ENCODE measurements at places on chromosomes 3 and 15.

DNA sequence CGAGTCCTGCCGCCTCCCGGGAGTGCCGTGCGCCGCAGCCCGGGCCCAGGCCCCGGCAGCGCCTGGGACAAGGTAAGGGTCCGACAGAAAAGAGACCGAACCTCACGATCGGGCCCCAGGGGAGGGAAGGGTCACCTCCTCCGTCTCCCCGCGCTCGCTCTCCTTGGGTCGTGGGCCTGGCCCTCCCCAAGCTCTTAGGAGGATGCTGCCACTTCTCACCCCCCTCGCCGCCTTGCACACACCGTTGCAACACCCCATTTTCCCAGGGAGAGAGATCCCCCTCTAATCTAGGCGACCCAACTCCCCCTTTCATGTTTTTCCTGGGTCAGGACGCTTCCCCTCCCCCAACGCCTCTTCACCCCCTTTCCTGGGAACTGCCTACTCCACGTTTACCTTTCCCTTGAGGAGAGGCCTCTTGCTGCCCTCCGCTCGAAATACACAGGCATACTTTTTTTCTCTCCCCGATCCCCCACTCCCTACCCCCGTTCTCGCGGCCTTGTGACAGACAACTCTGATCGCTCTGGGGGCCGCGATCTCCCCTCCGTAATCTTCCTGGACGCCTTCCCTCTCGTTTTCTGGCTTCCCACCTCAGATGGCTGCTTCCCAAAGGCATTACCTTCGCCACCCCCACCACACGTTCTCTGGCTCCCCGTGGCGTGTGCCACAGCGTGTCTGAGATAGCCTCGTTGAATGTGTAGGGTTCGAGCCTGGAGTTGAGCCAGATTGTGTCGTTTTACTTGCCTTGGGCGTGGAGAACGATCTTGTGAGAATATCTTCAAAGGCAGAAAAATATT lies 688 bp downstream of the SETD5 start:
- peak; percentile 39 for DNase-seq

DNA sequence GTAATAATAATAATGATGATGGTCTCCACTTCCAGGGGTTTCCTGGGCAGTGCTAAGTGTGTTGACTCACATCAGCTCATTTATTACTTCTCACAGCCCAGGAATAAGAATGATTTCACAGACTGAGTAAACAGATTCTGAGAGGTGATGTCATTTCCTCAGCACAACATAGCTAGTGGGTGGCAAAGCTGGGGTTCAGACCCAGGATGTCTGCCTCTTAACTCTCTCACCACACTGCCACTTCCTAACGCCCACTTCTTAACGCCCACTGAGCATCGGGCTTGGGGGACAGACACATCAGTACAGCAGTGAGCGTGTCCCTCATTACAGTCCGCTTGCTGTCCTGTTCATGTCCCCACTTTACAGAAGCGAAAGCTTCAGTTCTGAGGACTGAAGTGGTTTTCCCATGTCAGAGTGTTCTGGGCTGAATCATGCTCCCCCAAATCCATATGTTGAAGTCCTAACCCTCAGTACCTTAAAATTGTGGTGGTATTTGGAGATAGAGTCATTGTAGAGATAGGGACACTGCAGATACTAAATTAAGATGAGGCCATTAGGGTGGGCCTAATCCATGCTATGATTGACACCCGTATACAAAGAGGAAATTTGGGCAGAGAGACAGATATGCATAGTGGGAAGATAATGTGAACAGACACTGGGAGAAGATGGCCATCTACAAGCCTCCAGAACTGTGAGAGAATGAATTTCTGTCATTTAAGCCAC lies 68.0 kb downstream of the ATP2B2 start:
- no peak for DNase-seq

- no peak for DNase-seq
Measured at GRCh38 chr3:79632842-79633241, 135.0 kb downstream of the ROBO1 start.

- no peak for DNase-seq
Measured at GRCh38 chr15:41965441-41966413, 6.6 kb downstream of the EHD4 start.

DNA sequence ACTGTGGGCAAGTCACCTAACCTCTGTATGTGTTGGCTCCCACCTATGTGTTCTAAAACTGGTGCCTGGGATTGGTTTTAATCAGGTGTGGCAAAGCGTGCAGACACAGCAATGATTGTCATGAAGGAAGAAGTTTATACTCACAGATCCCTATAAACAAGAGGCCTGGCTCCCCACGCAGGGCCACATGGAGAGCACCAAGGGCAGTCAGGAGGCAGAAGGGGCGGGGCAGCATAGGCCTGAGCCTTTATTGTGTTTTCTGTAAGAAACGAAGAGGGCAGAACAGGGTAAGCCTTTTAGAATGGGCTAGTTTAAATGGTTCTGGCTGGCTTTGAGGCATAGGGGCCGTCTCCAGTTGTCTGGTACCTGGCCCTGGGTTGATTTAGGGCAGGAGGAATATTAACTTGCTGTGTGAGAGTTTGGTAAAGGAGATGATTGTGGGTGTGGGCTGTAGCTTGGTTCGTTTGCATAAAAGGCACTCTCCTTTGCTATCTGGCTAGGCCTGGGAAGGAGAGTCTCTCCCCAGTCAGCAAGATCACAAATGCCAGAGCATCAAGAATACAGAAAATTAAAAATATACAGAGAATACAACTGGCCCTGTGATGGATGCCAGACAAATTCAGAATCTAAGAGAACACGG lies 2.2 kb upstream of the FBXW12 start:
- no peak for DNase-seq

GRCh38 chr15:59814409-59814808 lies 125.3 kb upstream of the BNIP2 start:
- DNase-seq, result no peak

DNA sequence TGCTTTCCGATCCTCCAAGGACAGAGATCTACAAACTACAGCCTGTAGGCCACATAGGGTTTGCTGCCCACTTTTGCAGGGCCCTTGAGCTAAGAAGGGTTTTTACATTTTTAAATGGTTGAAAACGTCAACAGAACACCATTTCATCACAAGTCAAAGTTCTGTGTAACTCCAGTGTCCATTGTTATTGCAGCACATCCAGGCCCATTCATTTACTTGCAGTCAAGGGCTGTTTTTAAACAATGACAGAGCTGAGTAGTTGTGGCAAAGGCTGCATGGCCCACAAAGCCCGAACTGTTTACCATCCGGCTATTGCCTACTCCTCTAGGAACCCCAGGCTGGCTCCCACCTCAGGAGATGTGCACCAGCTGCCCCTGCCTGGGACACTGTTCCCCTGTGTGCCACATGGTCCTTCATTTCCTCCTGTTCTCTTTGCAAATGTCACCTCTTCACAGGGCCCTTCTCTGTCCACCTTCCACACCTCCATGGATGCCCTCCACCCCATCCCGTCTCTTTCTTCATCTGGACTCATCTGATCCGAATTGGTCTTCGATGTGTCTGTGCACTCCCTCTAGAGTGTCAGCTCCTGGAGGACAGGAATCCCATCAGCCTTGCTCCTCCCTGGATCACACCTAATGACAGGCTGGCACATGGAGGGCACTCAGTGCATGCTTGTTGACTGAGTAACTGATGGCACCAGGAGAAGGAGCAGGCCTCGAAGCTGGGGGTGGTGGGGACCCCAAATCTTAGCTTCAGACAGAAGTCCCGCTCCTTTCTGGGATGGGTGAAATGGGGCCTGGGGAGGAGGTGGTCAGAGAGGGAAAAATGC lies 69.5 kb upstream of the IQSEC1 start:
- DNase-seq, result no peak

- DNase-seq, result no peak
Measured at GRCh38 chr3:57074135-57074534, 13.7 kb downstream of the SPATA12 start.

DNA sequence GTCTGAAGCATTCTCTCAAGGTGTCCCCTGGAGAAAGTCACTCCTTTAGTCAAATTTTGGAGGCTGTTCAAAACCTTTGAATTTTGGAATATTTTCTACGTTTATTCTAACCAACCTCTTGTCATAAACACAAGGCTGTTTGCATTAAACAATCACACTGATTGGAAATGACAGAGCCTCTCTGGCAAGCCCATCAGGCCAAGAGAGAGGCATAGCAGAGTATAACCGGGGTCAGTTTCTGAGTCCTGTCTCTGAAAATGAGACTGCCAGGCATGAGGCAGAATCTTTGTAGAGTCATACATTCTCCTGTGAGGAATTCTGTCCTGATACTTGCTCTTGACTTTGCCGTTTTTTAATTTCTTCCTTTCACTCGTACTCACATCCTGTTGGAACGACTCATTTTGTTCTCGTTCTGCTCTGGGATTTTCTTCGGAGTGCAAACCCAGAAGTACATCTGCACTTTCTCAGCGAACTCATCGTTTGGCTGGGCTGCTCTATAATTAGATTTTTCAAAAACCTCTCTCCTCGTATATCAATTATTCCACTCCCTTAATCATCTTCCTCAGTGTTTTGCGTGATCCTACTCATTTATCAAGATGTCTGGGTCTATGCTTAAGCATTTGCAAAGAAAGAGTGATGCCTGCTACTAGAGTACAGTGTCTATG lies 114.2 kb downstream of the AGBL1 start:
- no peak for DNase-seq

- no peak for DNase-seq
Measured at GRCh38 chr15:48498828-48499227, 146.7 kb downstream of the FBN1 start.

DNA sequence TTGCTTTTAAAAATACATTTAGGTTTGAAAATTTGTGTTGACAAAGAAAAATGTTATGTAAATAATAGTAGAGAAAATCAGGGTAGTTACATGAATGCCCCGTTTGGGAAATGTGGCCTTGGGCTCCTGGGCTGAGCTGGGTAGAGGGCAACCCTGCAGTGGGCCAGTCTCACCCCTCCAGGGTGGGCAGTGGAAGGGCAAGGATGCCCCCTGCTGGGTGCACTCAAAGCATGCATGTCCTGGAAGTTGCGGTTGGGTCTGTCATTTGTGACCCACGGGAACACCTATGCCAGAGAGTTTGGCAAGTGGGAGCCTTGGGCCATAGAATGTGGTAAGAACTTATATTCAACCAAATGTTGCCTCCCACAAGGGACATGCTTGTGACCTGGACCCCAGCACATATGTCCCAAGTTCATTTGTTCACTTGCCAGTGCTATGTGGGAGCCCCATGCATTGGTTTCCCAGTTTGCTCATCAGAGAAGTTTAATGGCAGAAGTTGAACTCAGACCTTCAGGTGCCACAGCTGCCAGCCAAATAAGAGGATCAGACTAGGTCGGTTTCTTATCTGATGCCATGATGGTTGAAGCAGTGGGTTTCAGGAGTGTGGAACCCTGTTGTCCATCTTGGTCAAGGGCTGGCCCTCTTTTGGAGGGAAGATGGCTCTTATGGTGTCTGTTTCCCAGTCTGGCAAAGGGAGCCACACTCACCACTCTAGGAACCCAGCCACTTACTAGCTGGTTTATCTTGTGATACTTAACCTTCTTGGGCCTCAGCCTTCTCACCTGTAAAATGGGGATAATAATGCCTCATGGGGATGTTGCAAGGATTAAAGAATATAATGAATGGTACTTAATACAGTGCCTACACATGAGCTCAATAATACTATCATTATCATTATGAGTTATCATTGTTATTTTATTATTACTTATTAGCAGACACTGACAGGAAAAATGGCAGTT lies 2.5 kb upstream of the PLCB2 start:
- DNase-seq, result no peak

DNA sequence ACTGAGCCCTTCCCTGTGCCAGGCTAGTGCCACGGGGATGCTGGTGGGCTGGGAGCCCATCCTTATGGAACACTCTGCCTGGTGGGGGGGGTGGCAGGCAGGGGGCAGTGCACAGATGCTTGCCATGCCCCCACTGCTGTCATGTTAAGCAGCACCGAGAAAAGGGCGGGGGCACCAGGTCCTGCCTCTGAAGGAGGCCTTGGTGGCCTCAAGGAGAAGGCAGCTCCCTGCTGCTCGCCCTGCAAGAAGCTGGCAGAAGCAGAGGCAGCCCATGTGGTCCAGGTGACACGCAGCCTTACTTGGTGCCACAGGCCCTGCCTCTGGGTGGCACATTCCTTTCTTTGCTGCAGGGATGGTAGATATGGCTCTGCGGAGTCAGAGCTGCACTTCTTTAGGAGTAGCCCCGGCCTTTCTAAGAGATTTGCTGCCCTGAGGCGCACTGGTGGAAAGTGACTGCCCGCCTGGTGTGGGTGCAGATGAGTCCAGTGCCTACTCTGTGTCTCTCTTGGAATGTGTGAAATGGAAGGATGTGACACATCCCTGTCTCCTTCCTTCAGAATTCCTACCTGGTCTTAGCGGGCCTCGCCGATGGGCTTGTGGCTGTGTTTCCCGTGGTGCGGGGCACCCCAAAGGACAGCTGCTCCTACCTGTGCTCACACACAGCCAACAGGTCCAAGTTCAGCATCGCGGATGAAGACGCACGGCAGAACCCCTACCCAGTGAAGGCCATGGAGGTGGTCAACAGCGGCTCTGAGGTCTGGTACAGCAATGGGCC lies 145.8 kb downstream of the LRRK1 start:
- no peak for DNase-seq

- DNase-seq, result no peak
Measured at GRCh38 chr3:17515445-17516234, 226.8 kb downstream of the TBC1D5 start.

DNA sequence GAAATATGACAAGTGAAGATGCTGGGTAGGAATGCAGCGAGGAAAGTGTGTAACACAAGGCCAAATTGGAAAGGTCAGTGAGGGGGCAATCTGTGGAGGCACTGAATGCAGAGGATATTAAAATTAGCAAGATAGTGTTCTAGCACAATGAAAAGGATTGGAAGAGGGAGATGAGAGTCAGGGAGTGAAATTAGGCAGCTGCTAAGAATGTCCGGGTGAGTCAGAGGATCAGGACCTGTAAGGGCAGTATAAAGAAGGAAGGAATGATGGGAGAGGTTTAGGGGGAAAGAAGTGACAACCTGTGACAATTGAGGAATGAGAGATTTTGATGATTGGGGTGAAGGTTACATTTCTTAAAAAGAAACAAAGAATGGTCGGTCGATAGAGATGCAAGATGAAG lies 103.5 kb downstream of the UBE3A start:
- DNase-seq, result no peak

GRCh38 chr3:121894301-121894990 lies at the start of gene SLC15A2:
SLC15A2 (plus strand) TSS chr3:121894401; CDS start chr3:121894477, 76 bp downstream.
- peak; percentile 55 for DNase-seq

DNA sequence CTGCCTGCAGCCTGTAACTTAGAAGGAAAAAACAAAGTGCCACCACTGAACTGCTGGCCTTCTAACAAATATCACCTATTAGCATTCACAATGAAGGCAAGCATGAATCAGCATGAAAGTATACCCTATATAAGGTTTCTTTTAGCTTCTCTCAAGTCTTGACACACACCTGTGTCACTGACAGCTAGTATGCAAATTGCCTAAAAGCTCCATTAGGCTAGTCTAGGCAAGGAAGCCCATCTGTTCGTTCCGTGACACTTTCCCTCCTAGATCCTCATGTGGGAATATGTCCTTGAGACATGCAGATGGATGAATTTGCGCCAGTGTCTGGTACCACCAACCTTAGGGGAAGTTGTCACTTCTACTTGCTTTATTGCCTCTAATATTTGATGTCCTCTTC lies 129.3 kb downstream of the RBMS3 start:
- DNase-seq, result no peak

- no peak for DNase-seq
Measured at GRCh38 chr15:40731034-40731433, 24.0 kb downstream of the RMDN3 start.

GRCh38 chr3:47007001-47007400 lies 27.5 kb downstream of the NBEAL2 start:
- no peak for DNase-seq

GRCh38 chr3:115074502-115074901 lies 72.6 kb downstream of the ZBTB20 start:
- DNase-seq, result no peak

GRCh38 chr3:188881954-188882641 lies 289.7 kb upstream of the TPRG1 start:
- no peak for DNase-seq

- DNase-seq, result no peak
Measured at GRCh38 chr3:65819896-65820295, 218.8 kb downstream of the MAGI1 start.
